Stomach (tissue), 19 donors: ENCODE measurements at places on chromosomes 4 and X. TPM values are rescaled to one million over a fixed set of nuclear protein-coding genes. Genes with fewer than 3 reads are reported as not detected.

DNA sequence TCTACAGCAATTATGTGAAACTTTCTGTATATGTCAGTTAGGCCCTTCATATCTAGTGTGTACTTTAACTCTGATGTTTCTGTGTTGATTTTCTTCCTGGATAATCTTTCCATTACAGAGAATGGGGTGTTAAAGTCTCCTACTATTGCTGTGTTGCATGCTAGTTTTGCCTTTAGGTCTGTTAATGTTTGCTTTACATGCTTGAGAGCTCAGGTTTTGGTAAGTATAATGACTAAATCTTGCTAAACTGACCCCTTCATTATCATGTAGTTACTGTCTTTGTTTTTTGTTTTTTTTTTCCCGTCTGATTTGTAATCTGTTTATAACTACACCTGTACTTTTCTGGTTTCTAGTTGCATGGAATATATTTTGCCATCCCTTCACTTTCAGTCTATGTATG, 63.6 kb upstream of the UGT2B15 start:
- no peak for DNase-seq
- H3K27ac ChIP-seq, result no peak overlapping the region
- H3K4me1 ChIP-seq, result peaks cover 32% of the 10 kb centered on the region
- no peak overlapping the region for H3K4me3 ChIP-seq

- H3K27ac ChIP-seq, result no peak overlapping the region
- DNase-seq, result no peak
- no peaks in the 10 kb centered on the region for H3K27me3 ChIP-seq
- H3K4me3 ChIP-seq, result no peak overlapping the region
Measured at GRCh38 chrX:74232859-74233258, 71.1 kb upstream of the ZCCHC13 start.

DNA sequence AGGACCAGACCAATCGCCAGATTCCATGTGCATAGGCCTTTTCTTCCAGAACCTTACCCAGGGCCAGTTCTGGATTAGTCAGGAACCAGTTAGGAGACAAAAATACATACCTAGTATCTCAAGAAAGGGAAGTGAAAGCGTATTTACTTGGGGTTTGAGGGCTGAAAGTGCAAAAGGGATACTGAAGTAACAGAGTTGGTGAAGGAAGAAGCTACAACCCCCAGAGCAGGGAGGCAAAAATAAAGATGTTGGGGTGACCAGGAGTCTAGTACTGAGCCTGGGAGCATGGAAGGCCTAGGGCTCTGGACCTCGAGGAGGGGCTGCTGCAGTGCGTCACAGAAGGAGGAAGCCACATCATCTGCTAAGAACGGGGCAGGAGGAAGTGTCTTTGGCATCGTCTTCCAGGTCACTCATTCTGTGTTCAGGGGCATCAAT, 38.3 kb downstream of the TKTL1 start:
- H3K4me3 ChIP-seq, result no peak overlapping the region
- no peaks in the 10 kb centered on the region for H3K36me3 ChIP-seq
- no peaks in the 10 kb centered on the region for H3K4me1 ChIP-seq
- H3K27ac ChIP-seq, result no peak overlapping the region
- H3K27me3 ChIP-seq, result peaks cover 12% of the 10 kb centered on the region

- no peaks in the 10 kb centered on the region for H3K4me1 ChIP-seq
- no peak overlapping the region for H3K27ac ChIP-seq
- H3K36me3 ChIP-seq, result no peaks in the 10 kb centered on the region
Measured at GRCh38 chr4:154989511-154989910, 208.4 kb downstream of the RBM46 start.

GRCh38 chr4:128135391-128135790, 74.3 kb downstream of the LARP1B start:
- peaks cover 6% of the 10 kb centered on the region for H3K36me3 ChIP-seq
- H3K4me1 ChIP-seq, result no peaks in the 10 kb centered on the region
- no peak for DNase-seq

GRCh38 chrX:141278306-141278705, 36.0 kb upstream of the SPANXC start:
- H3K27me3 ChIP-seq, result no peaks in the 10 kb centered on the region
- DNase-seq, result no peak
- no peaks in the 10 kb centered on the region for H3K4me1 ChIP-seq
- H3K27ac ChIP-seq, result no peak overlapping the region

DNA sequence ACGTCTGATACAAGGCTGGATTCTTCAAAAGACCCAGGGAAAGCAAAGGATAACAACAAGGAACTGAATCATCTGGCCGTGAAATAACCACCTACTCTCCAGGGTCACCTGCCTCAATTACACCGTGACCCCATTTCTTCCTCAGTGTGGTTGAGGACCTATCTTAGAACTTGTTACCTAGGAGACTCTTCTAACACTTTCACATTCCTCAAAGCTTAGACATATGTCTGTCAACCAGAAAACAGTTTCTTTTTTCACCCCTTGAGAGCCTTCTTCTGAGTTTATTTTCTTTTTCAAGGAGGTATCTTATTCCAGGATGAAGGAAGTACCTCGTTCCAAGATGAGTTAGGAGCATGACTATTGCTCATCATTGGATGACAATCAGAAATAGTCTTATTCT, 337.8 kb downstream of the ARHGAP24 start:
- no peaks in the 10 kb centered on the region for H3K36me3 ChIP-seq
- H3K27ac ChIP-seq, result no peak overlapping the region
- H3K4me1 ChIP-seq, result peaks cover 7% of the 10 kb centered on the region
- no peak overlapping the region for H3K4me3 ChIP-seq

GRCh38 chrX:41718481-41719235, 5.3 kb upstream of the GPR82 start:
- peaks cover 3% of the 10 kb centered on the region for H3K27me3 ChIP-seq
- peak overlapping the region; percentile 72 for H3K27ac ChIP-seq
- no peak for DNase-seq

DNA sequence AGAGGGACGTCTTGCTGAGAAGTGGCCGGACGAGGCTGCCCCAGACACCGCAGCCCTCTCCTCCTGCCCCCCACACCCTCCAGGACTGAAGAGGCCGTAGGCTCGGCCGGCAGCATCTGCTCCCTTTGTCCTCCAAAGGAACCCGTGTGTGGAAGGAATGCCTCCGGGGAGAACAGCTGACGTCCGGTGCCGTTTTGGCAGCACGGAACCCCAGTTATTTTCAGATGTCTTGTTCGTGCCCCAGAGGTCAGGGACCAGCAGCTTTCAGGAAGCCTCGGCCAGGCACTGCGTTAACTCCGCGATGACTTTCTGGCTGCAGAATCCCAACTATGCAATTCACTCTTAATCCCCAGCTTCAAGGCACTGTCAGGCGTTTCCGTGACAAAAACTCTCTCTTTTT, 10.9 kb upstream of the PPP2R3B start:
- H3K27ac ChIP-seq, result no peak overlapping the region
- H3K36me3 ChIP-seq, result no peaks in the 10 kb centered on the region
- DNase-seq, result no peak
- no peaks in the 10 kb centered on the region for H3K4me1 ChIP-seq
- H3K4me3 ChIP-seq, result no peak overlapping the region

Gene MID1IP1
- 16.7 TPM for total RNA-seq

Gene GCNA
- 18.3 TPM for total RNA-seq

Gene EXOC1L
- not detected for total RNA-seq

Gene RAB9A
- total RNA-seq, result 2.6 TPM

Gene PNMA5
- total RNA-seq, result not detected

Gene CTAG1A
- total RNA-seq, result not detected
